Inflammatory macrophage (primary cell): ENCODE measurements at places on chromosomes 16 and 17.
A peak's percentile ranks its signal among the peaks of the same experiment; 100 is the strongest.

DNA sequence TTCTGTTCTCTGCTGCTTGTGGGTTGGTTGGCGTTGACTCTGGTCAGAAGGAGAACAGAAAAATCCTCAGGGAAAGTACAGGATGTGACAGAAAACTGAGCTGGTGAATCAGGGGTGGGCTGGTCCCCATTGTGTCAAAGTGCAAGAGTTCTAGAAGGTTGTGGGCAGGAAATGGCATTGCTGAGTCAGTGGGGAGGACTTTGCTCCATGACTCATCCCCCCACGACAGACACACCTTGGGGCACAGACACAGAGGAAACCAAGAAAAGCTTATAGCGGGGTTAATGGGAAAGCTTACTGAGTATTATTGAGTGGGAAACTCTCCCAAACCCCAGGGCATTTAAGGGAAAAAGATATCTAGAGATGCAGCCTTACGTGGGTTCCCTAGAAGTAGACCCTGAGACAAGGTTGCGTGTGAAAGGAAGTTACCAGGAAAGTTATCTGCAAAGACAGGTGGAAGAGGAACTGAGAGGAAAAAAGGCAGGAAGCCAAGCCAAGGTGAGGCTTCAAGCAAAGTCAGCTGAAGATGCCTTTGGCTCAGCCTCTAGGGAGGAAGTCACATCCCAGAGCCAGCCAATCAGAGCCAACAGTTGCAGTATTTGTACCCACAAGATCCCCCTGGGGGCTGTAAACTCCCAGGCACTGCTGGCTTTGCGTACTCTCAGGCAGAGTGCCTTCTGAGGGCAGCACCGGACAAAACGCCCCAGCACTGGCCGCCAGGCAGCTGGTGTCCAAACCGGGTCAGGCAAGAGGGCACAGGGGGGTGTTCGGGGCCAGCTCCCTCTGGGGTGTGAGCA, 86.4 kb downstream of the FOXL1 start:
- DNase-seq: no peak

- no peak for DNase-seq
These were observed 52.8 kb downstream of the SDK2 start for GRCh38 chr17:73591296-73592078.

- DNase-seq: no peak
These were observed 83.0 kb downstream of the ABCC1 start for GRCh38 chr16:16032271-16032979.

GRCh38 chr16:72961115-72961832, 86.7 kb downstream of the ZFHX3 start:
- no peak for DNase-seq

DNA sequence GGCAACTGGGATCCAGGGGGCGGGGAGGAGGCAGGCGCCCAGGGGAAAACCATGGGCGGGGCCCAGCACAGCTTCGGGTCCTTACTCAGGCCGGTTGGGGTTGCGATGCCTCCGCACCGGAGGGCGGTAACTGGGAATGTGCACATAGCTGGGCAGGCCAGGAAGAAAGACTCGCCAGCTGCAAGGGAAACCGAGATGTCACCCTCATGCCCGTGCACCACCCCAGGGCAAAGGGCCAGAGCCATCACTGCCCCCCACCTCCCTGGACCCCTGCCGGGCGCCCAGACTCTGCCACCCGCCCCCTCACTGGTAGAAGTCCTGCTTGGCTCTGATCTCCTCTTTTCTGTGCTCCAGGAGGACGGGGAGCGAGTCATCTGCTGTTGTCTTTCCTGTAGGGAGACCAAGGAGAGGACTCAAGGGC, 6.7 kb downstream of the ALOX12B start:
- no peak for DNase-seq

GRCh38 chr16:76360404-76360803, 83.2 kb downstream of the CNTNAP4 start:
- no peak for DNase-seq

DNA sequence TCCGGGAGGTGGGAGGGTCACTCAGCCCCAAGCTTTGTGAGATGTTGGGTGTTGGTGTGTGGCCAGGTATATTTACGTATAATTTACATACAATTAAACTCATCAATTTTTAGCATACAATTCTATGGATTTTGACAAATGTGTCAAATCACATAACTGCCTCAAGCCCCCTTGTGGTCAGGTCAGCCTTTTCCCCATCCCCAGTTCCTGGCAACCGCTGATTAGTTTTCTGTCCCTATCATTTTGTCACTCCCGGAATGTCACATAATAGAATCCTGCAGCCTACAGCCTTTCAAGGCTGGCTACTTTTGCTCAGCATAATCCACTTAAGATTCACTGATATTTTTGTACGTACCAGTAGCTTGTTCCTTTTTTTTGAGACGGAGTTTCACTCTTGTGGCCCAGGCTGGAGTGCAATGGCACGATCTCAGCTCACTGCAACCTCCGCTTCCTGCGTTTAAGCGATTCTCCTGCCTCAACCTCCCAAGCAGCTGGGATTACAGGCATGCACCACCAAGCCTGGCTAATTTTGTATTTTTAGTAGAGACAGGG, 19.3 kb upstream of the RAI1 start:
- DNase-seq: peak; percentile 20

GRCh38 chr16:51431517-51432241, 280.6 kb upstream of the SALL1 start:
- DNase-seq: no peak

GRCh38 chr17:50935221-50935995, 69.3 kb upstream of the TOB1 start:
- peak; percentile 82 for DNase-seq
